ENCODE measurements at places on chromosomes 5 and 9. TPM values are rescaled to one million over a fixed set of nuclear protein-coding genes. Genes with fewer than 3 reads are reported as not detected.

The STPG3 gene
- not detected for total RNA-seq

The SLCO4C1 gene
- total RNA-seq: not detected

The GCNT1 gene
- 22.0 TPM for total RNA-seq

The CDX1 gene
- total RNA-seq: not detected

The SLC46A2 gene
- not detected for total RNA-seq

The GOLPH3 gene
- total RNA-seq: 63.4 TPM

Data from pulmonary artery endothelial cell (primary cell).